Upper lobe of left lung (tissue), 6 donors: ENCODE measurements at places on chromosomes 16 and 17.

GRCh38 chr17:42857389-42857788, 6.4 kb downstream of the AOC3 start:
- no peak for DNase-seq

GRCh38 chr17:68954146-68954896, 871 bp downstream of the ABCA8 start:
- no peak for DNase-seq

DNA sequence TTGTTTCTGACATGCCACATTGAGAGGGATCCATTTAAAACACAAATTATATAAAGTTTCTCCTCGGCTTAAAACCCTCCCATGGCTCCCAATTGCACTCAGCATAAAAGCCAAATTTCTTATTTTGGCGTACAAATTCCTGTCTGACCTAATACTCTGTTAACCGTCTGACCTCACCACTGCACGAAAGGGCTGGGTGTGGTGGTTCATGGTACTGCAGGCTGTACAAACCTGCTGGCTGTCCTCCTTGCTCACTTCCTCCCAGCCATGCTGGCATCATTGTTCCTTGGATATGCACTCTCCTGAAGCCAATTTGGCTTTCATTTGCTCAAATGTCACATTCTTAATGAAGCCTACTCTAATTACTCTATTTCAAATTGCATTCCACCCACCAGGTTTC, 301.6 kb upstream of the C16orf82 start:
- no peak for DNase-seq

DNA sequence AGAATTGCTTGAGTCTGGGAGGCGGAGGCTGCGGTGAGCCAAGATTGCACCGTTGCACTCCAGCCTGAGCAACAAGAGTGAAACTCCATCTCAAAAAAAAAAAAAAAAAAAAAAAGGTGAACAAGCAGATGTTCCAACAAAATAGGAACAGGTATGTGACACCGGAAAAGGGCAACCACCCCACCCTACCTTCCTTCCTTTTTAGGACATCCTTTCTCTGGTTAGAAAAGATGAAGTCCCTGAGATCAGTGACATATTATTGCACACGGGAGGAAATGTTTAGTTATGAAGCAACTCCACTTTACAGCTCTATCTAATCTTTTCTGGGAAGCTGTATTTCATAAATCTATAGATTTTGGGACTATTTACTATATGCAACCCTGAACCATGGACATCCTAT, 114.2 kb upstream of the MON1B start:
- no peak for DNase-seq

- no peak for DNase-seq
Measured at GRCh38 chr17:1623057-1623630, 5.5 kb downstream of the SLC43A2 start.

- no peak for DNase-seq
Measured at GRCh38 chr17:32341141-32341856, 674 bp downstream of the C17orf75 start.
